GOT3 (cell line): ENCODE measurements at places on chromosomes 13 and 19.

DNA sequence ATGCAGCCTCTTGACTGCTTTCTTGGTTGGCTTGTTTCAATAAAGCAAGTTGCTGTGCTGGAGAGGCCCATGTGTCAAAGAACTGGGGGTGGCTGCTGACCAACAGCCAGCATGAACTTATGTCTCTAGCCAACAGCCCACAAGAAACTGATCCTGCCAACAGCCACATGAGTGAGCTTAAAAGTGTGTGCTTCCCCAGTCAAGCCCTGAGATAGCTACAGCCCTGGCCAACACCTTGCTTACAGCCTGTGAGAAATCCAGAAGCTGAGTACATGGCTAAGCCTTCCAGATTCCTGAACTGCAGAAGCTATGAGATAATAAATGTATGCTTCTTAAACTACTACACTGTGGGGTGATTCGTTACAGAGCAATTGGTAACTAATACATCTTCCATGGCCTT, 38.9 kb upstream of the IPO5 start:
- no peak for DNase-seq

GRCh38 chr19:50564229-50565105, 3.8 kb downstream of the LRRC4B start:
- DNase-seq = no peak

DNA sequence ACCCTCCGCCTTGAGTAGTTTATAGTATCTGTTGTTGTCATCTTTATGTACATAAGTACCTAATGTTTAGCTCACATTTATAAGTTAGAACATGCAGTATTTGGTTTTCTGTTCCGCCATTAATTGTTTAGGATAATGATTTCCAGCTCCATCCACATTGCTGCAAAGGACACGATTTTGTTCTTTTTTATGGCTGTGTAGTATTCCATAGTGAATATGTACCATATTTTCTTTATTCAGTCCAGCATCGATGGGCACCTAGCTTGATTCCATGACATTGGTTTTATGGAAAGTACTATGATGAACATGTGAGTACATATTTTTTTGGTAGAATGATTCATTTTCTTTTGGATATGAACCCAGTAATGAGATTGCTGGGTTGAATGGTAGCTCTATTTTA, 174.4 kb upstream of the SPRY2 start:
- DNase-seq = no peak

DNA sequence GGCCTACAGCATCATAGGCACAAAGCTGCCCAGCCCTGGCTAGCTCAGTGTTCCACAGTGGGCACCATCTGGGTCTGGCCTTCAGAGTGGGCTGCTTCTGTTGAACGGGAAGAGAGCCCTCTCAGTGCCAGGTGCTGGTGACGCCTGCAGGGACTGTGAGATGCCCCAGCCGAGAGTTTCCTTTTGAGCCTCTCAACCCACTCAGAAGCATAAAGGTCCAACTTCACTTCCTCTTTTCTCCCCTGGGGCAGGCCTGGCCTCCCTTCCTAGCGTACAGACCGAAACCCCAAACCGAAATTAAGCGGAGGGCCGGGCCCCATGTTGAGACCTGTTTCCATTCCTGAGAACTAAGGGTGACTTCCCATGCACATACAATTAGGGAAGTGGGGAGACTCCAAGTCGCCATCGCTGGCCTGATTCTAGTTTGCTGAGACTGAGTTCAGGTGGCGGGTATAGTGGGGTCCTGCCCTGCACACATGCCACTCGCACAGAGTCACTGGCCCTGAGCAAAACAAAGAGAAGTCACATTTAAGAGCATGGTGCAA, 6.9 kb downstream of the RAB8A start:
- DNase-seq = no peak
